IMR-90 (cell line): ENCODE measurements at places on chromosomes 3 and 15. TPM values are rescaled to one million over a fixed set of nuclear protein-coding genes. Genes with fewer than 3 reads are reported as not detected.
A peak's percentile ranks its signal among the peaks of the same experiment; 100 is the strongest.

- no peaks in the 10 kb centered on the region for H3K27me3 ChIP-seq
- DNase-seq: peak; percentile 79
- no peaks in the 10 kb centered on the region; the same call in 1 of the 2 replicates for H3K36me3 ChIP-seq
- peak overlapping the region; percentile 71 for H3K27ac ChIP-seq
- no peak overlapping the region for H3K4me3 ChIP-seq
- peaks cover 63% of the 10 kb centered on the region for H3K4me1 ChIP-seq
These were observed 5.5 kb downstream of the BMF start for GRCh38 chr15:40102897-40103858.

- H3K27me3 ChIP-seq: peaks cover 49% of the 10 kb centered on the region; the same call in 1 of the 2 replicates
- DNase-seq: no peak
- no peaks in the 10 kb centered on the region for H3K36me3 ChIP-seq
These were observed 166.4 kb upstream of the TLE3 start for GRCh38 chr15:70264014-70264582.

Gene PP2D1
- not detected in 2 replicates for total RNA-seq

DNA sequence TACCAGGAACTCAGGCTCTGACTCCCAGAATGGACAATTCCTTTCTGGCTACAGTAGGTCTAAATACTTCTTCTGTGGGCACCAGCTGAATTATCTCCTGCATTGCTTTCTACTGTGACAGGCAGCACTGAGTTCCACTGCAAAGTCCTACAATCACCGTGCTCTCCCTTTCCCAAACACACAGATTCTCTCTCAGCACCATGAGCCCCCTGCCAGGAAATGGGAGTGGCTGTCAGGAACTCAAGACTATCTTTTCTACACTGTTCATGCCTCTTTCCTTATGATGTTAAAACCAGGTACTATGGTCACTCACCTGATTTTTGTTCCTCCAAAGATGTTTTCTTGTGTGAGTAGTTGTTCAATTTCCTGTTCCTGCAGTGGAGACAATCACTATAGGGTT is 383.4 kb downstream of the EPHA6 start:
- no peak for DNase-seq
- no peaks in the 10 kb centered on the region for H3K36me3 ChIP-seq
- no peaks in the 10 kb centered on the region for H3K4me1 ChIP-seq
- H3K27me3 ChIP-seq: no peaks in the 10 kb centered on the region
- H3K4me3 ChIP-seq: no peak overlapping the region
- no peak overlapping the region for H3K27ac ChIP-seq

GRCh38 chr3:76820481-76820880 is 219.4 kb upstream of the ROBO2 start:
- no peak overlapping the region for H3K4me3 ChIP-seq
- H3K27ac ChIP-seq: no peak overlapping the region
- H3K36me3 ChIP-seq: no peaks in the 10 kb centered on the region

GRCh38 chr15:57752436-57752835 is 45.9 kb downstream of the POLR2M start:
- no peak overlapping the region for H3K4me3 ChIP-seq
- no peaks in the 10 kb centered on the region for H3K4me1 ChIP-seq
- no peaks in the 10 kb centered on the region; the same call in 1 of the 2 replicates for H3K27me3 ChIP-seq
- no peaks in the 10 kb centered on the region for H3K36me3 ChIP-seq
- no peak for DNase-seq

DNA sequence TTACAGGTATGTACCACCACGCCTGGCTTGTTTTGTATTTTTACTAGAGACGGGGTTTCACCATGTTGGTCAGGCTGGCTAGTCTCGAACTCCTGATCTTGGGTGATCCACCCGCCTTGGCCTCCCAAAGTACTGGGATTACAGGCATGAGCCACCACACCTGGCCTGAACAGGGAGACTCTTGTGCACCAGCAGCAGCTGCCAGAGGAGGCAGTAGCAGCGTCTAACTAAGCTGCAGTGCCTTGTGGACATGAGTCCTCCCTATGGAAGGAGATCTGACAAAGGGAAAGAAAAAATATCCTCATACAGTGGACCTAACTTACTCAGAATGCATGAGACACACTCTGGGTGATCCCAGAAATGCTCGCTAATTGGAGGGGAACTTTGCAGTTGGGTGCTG is 36.8 kb upstream of the NEO1 start:
- no peak for DNase-seq
- no peaks in the 10 kb centered on the region for H3K27me3 ChIP-seq
- H3K4me1 ChIP-seq: peaks cover 3% of the 10 kb centered on the region; the same call in 1 of the 2 replicates
- H3K36me3 ChIP-seq: no peaks in the 10 kb centered on the region

Gene EXOSC7
- 62.2 and 96.9 TPM in 2 replicates for total RNA-seq

GRCh38 chr15:58393241-58393662 is 38.5 kb upstream of the LIPC start:
- H3K4me3 ChIP-seq: no peak overlapping the region
- H3K27ac ChIP-seq: no peak overlapping the region
- DNase-seq: peak; percentile 30

- no peak for DNase-seq
- H3K36me3 ChIP-seq: peaks cover 59% of the 10 kb centered on the region
- H3K4me3 ChIP-seq: no peak overlapping the region
These were observed 7.3 kb upstream of the GHRL start for GRCh38 chr3:10300087-10300486.

Gene MED12L
- total RNA-seq: 0.18 and 0.28 TPM in 2 replicates

DNA sequence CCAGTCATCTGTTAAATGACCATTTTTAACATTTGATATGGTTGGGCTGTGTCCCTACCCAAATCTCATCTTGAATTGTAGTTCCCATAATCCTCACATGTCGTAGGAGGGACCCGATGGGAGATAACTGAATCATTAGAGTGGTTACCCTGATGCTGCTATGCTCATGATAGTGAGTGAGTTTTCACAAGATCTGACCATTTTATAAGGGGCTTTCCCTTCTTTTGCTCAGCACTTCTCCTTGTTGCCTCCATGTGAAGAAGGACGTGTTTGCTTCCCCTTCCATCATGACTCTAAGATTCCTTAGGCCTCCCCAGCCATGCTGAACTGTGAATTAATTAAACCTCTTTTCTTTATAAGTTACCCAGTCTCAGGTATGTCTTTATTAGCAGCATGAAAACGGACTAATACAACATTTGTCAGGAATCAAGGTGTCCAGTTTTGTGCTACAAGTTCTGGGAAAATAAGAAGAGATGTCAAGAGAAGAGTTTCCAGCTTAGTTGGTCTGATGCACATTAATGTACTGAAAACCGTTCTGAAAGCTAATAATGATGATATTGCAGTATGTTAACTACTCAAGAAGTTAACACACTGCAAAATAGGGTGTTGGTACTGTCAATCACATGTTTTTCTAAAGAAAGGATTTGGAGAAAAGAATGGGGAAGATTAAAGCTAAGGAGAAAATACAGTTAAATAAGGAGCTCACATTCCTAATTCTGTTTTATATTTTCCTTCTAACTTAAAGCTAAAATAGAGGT is 67.9 kb downstream of the ATP8B4 start:
- no peak overlapping the region for H3K4me3 ChIP-seq
- peak overlapping the region; percentile 68 for H3K27ac ChIP-seq
- no peak for DNase-seq
- no peaks in the 10 kb centered on the region for H3K27me3 ChIP-seq
- H3K4me1 ChIP-seq: peaks cover 24% of the 10 kb centered on the region
- H3K36me3 ChIP-seq: no peaks in the 10 kb centered on the region

DNA sequence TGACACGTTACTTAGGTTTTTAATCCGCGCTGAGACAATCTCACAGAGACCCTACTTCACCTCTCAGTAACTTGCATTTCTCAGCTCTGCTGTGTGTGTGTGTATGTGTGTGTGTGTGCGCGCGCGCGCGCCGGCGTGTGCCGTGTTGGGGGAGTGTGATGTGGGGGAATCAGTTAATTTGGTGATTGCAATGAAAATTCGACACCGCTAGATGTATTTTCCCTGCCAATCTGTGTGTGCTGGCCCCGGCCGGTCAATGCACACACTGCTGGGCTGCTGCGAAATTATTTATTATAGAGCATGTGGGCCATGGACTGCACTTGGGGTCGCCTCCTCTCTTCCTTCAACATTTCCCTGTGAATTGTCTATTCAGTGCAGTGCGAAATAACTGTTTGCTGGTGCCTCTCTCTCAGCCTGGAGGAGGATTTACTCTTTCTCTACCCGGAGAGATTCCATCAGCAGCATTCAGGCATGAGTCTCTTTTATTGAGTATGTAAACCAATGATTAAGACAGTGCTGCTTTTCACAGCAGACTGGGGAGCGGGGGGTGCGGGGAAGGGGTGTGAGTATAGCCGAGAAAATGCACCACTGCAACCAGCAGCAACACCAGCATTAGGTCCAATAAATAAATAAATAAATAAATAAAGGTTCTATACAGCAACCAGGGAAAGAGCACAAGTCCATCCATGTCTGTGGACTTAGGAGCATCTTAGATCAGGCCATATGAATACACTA is 2.9 kb downstream of the CADM2 start:
- no peaks in the 10 kb centered on the region for H3K36me3 ChIP-seq
- H3K27ac ChIP-seq: no peak overlapping the region
- H3K4me3 ChIP-seq: no peak overlapping the region
- no peak for DNase-seq

DNA sequence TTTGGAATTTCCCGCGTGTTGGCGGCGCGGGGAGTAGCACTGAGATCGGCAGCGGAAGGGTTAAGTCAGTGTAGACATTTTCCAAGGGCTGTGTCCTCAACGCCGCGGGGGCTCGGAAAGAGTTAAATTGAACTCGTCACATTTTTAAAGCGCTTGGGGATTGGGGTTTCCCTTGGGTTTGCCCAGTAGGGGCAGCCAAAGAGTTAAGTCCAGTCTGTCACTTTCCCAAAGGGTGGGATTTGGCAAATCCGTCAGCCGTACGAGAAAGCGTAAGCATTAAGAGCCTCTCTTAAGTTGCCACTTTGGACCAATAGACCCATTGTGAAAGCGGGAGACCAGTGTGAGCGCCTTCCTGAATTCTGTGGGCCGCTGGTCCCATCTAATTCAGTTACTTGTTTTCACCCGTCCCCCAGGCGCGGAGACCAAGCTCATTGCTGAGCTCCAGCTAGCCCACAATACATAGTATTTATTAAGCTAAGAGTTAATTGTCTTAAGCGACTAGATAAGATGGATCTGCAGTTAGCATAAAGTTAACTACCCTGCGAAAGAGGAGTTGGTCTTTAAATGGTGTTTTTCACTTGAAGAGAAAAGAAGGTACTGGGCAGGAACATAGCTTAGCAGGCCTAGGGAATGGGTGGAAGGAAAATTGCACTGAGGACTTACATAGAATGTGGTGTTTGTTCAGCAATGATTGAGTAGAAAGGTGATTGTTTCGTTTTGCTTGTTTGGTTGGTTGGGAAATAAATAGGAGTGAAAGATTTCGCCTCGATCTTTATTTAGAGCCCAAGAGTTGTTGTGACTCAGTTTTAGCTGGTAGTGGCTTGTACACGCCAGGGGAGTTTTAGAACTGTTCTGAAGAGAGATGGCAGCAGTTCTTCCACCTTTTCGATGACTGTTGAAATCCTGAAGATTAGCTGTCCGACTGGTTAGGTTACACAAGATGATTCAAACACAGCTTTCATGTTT is 932 bp downstream of the ARL8B start:
- peak; percentile 67 for DNase-seq

GRCh38 chr3:132394320-132394719 is 23.0 kb upstream of the DNAJC13 start:
- H3K36me3 ChIP-seq: no peaks in the 10 kb centered on the region
- H3K4me3 ChIP-seq: no peak overlapping the region
- no peaks in the 10 kb centered on the region for H3K27me3 ChIP-seq
- no peaks in the 10 kb centered on the region for H3K4me1 ChIP-seq

Gene EBLN2
- 6.4 and 7.7 TPM in 2 replicates for total RNA-seq

GRCh38 chr15:51917493-51917892 is 54.1 kb downstream of the LEO1 start:
- no peak overlapping the region for H3K27ac ChIP-seq
- no peaks in the 10 kb centered on the region for H3K27me3 ChIP-seq
- DNase-seq: peak; percentile 30
- peaks cover 28% of the 10 kb centered on the region for H3K36me3 ChIP-seq

DNA sequence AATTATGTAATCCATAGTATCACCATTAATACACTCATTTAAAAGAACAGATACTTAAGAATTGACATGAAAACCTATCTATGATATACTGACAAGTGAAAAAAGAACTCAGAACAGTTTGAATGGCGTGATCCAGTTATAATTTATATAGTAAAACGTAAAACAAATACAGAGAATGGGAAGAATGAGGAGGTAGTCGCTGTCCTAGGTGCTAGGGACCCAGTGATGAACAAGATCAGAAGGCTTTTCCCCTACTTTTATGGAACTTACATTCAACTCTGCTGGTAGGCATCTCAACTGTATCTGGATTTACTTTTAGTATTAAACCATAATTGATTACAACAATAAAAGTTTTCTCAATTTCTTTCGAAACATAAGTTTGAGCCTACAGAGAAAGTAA is 31.8 kb downstream of the GSK3B start:
- no peaks in the 10 kb centered on the region for H3K4me1 ChIP-seq
- no peaks in the 10 kb centered on the region for H3K36me3 ChIP-seq
- no peaks in the 10 kb centered on the region for H3K27me3 ChIP-seq
- H3K27ac ChIP-seq: no peak overlapping the region
- no peak overlapping the region for H3K4me3 ChIP-seq
- peak; percentile 16 for DNase-seq

DNA sequence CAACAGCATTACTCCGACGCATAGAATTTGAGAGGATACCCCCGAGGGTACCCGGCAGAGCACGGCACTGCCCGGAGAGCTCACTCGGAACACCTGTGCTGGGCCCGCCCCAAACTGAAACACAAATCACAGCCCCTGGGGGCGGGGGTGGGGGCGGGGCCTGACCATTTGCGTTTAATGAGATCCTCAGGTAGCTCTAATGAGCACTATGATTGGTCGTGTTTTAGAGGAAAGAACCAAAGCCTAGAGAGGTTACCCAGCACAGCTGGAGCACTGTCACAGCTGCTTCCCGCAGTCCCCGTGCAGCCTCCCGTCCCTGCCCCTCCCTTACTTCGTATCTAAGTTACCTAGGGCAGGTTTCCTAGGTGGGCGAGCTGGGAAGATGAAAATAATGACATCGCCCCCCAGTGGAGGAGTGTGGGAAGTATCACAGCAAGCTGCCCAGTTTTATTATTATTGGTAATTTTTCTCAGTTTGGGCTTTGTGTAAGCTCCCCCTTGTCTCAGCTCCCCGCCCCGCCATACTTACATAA is 187.1 kb downstream of the PDE8A start:
- no peaks in the 10 kb centered on the region; the same call in 1 of the 2 replicates for H3K27me3 ChIP-seq
- H3K4me1 ChIP-seq: no peaks in the 10 kb centered on the region
- peak overlapping the region; percentile 14; the same call in 1 of the 2 replicates for H3K4me3 ChIP-seq
- no peaks in the 10 kb centered on the region for H3K36me3 ChIP-seq
- no peak overlapping the region for H3K27ac ChIP-seq
- peak; percentile 8 for DNase-seq

- H3K27me3 ChIP-seq: no peaks in the 10 kb centered on the region
- H3K36me3 ChIP-seq: no peaks in the 10 kb centered on the region
- DNase-seq: no peak
- no peak overlapping the region for H3K4me3 ChIP-seq
These were observed 25.6 kb downstream of the APBA2 start for GRCh38 chr15:28911310-28911931.

Gene CLRN1
- total RNA-seq: not detected in 2 replicates

Gene SERPINI1
- total RNA-seq: 0.36 and 1.1 TPM in 2 replicates

DNA sequence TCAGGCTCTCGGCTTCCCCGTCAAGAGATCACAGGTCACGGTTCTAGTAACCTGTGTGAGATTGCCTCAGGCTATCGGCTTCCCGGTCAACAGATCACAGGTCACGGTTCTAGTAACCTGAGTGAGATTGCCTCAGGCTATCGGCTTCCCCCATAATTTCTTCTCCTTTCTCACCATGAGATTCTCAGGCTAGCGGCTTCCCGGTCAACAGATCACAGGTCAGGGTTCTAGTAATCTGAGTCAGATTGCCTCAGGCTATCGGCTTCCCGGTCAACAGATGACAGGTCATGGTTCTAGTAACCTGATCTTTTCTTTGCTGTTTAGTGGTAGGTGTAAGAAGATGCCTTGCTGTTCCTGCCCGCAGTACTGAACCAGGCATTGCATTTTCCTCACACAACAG is 418.2 kb upstream of the ZNF717 start:
- no peaks in the 10 kb centered on the region for H3K4me1 ChIP-seq
- H3K36me3 ChIP-seq: no peaks in the 10 kb centered on the region
- H3K27ac ChIP-seq: no peak overlapping the region
- H3K27me3 ChIP-seq: peaks cover 4% of the 10 kb centered on the region; the same call in 1 of the 2 replicates
- no peak for DNase-seq
